ENCODE measurements at places on chromosomes 2 and 18. TPM values are rescaled to one million over a fixed set of nuclear protein-coding genes. Genes with fewer than 3 reads are reported as not detected.

Gene ZNG1B
- 25.6 TPM for total RNA-seq

Gene IL36G
- total RNA-seq = not detected

Gene EIPR1
- 40.7 TPM for total RNA-seq

Gene STARD6
- not detected for total RNA-seq

Gene AFF3
- total RNA-seq = 5.8 TPM

Gene BOLL
- not detected for total RNA-seq

Gene INHA
- not detected for total RNA-seq

Gene PLEK
- total RNA-seq = 0.12 TPM

Gene CYP27A1
- 15.8 TPM for total RNA-seq

Gene CRYGD
- total RNA-seq = not detected

Gene BMP10
- total RNA-seq = not detected

Gene SH3RF3
- 32.5 TPM for total RNA-seq

Gene CCDC150
- 3.8 TPM for total RNA-seq

Gene UGT1A4
- total RNA-seq = 0.12 TPM

Gene TXNL4A
- 58.2 TPM for total RNA-seq

Gene FZD7
- 10.5 TPM for total RNA-seq

Gene SLC9A4
- total RNA-seq = not detected

Gene SETBP1
- 1.5 TPM for total RNA-seq

Gene SPC25
- total RNA-seq = 1.6 TPM
